Renal cortical epithelial cell (primary cell): ENCODE measurements at places on chromosomes 2 and 18.
A peak's percentile ranks its signal among the peaks of the same experiment; 100 is the strongest.

DNA sequence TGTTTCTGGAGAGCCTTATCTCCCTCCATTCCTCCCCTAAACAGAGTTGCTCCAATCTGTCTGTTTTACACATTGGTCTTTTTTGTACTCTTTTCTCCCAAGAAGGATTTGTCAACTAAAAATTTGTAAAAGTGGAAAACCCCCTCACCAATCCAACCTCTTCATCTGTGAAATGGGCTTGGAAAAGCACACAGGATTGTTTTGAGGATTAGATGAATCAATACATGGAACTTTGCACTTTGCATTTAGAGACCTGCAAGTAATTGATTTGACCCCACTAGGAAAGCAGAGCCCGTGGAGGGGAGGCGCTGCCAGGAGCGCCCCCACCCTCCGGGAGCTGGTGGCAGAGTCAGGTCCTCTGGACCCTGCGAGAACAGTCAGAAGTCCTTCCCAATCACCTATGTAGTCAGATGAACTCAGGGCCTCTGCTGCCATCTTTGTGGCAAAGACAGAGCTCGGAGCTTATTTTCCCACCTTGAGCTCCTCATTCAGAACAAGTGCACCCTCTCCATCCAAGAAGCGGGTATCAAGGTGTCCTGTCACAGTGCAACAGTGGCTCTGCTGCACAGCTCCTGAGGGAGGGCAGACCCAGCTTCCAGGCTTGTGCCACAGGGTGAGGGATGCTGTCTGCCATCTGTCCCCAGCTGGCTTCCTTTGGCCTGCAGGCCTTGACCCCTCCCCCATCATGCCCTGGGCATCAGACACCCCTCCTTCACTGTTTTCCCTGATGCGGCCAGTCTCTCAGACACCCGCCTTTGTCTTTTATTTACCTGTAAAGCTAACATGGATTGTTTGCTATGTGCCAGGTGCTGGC is 1.7 kb upstream of the TMEM185B start:
- no peak for DNase-seq

DNA sequence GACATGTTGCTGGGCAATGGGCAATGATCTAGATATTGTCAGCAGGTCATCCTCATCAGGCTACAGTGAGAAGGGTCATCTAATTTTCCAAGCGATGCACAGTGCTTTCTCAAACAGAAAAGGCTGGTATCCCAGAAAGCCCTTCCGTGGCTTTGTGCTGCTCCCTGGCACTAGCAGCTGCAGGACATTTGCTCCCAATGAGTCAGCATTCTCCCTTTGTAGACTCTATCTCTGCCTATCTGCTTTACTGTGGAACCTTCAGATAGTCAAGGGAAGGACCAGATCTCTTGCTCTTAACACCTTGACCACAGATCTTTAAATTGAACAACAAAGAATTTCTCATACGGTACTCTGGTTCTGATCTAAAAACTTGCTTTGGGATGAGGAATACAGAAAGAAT is 101.4 kb downstream of the CDH2 start:
- DNase-seq: no peak

- no peak for DNase-seq
These were observed 37.9 kb upstream of the MAP4K3 start for GRCh38 chr2:39475006-39475405.

DNA sequence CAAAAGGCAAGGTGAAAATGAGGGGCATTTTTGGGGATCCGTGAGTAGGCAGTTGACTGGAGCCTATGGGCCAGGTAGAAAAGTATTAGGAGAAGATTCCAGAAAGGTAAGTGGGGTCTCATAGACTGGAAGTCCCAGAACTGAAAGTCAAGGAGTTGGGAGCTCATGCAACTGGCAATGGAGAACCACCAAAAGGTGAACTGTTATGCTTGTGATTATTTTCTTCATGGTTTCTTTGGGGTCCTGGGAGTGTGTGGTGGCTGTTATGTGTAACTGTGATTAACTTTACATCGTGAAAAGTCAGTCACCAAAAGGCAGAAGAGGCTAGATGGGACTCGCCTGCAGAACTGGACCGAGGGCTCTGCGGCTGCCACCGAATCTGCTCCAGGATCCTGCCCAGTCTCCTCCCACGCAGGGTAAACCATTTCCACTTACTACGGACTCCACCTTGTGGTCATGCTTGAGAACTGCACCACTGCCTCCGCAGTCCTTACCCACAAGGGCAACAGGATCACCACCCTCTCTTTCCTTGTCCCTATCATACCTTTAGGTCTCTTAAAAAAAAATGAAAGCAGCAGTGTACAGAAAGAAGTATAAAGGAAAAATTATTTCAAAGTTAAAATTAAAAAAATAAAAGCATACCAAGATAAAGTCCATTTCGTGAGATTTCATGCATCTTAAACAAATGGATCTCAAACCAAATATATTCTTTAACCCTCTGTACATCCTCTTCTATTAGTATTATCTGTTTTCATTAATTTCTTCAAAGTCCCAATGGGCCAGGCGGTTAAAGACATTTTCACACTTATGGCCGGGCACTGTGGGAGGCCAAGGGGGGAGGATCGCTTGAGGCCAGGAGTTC is 15.6 kb upstream of the CEP68 start:
- peak; percentile 83 for DNase-seq

DNA sequence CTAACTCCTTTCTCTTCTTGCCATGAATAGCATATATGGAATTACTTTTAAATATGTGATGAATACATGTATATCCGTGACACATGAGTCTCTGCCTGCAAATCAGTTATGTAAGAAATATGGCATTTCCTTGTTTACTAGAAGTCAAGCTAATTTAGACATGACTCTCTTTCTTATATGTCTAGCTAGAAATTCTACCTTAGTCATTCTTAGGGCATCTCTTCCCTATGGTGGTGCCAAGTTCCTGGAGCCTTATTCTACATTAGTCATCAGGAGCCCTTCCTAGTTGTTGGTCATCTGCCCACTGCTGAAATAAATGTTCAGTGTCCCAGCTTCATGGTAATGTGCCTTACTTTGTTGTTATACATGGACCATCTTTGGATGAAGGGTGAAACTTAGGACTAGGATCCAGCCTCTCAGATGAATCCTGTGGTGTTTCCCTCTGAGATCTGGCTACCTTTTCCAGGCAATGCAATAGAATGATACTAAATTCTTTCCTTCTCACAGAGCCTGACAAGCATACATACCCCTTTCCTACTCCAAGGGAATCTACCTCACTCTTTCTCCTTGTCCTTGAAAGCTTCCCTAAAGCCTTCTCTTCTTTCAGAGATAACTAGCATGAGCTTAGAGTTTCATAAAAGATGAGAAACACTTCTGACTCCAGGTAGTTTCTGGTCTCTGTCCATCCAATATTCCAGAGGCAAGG is 415.3 kb upstream of the VWC2L start:
- peak; percentile 95 for DNase-seq

DNA sequence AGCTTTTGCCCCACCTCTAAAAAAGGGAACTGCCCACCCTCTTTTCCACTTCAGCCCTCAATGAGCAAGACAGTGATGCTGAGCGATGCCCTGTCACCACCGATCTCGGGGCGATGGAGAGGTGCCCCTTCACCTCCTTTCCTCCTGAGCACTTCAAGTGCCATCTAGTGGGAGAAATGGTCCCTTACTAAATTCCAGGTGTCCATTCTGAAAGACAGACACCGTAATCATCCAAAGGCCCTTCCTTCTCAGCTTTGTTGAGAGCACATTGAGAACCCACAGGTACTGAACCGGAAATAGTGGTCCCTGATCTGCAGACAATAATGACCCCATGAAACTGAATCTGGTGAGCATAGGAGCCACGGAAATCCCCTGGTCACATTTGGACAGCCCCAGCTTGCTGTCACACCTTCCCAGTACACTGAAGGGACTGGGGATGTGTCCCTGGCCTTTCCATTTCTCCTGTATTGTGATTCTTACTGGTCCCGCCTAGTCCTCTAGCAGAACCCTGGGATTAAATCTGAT is 38.5 kb downstream of the KCTD18 start:
- peak; percentile 33 for DNase-seq

DNA sequence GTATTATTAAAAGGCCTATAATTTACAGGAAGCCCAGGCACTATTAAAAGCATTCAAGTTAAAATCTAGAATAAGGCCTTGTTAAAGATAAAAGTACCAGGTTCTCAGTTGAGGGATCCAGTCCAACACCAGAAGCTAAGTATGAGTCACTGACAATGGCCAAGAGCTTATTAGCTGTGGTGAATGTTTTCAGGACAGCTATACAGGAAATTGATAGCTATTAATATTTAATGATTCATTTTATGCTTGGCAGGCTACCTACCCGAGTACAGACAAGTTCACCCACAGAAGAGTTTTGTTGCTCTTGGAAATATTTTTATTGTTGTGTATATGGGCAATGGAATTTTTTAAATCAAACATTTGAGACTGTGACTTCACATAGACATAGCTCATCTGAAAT is 729.6 kb upstream of the ZNF804A start:
- DNase-seq: peak; percentile 19

GRCh38 chr2:230330725-230331124 is 3.7 kb downstream of the SP140L start:
- DNase-seq: no peak

DNA sequence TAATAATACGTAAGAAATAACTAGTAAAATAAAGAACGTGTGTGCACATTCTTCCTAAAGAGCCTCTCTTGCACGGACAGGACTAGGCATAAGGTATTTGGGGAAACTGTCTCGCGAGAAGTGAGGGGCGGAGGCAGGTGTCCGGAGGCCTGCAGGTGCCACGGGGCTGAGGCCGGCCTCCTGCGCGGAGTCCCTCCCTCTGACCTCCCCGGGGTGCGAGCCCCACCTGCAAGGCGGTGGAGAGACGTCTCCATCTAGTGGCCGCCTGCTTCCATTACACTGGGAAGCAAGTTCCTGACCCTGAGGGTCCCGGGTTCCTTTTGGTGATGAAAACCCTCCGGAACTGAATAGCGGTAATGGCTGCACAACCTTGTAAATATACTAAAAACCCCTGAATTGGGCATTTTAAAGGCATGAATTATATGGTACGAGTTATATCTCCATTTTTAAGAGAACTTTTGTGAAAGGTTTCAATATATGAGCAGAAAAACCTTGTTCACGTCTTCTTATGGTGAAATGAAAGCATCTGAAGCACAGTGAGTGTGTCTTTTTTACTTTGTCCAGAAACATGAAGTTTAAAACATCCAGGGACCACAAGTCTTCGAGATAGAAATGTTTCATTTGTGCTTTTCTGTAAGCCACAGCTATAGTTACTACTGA is 35.5 kb upstream of the CTDP1 start:
- DNase-seq: peak; percentile 4

DNA sequence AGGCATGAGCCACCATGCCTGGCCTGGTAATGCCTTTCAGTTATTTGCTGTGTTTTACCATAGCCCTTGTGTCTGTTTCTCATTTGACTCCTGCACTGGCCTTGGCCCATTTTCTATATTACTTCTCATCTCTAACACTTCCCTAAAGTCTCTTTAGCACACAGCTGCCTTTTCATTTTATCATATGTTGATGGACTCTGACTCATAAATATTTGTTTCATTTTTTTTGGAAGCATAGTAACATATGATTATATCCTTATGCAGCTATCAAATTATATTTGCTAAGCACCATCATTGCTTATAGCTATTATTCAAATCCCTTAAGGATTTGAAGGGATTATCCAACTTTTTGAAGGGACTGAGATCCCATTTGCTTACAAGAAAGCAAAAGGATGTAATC is 320.3 kb downstream of the GPD2 start:
- no peak for DNase-seq

- no peak for DNase-seq
These were observed 3.9 kb upstream of the CCDC102B start for GRCh38 chr18:68793951-68794350.

GRCh38 chr2:43465234-43465633 is 130.6 kb downstream of the THADA start:
- peak; percentile 66 for DNase-seq

DNA sequence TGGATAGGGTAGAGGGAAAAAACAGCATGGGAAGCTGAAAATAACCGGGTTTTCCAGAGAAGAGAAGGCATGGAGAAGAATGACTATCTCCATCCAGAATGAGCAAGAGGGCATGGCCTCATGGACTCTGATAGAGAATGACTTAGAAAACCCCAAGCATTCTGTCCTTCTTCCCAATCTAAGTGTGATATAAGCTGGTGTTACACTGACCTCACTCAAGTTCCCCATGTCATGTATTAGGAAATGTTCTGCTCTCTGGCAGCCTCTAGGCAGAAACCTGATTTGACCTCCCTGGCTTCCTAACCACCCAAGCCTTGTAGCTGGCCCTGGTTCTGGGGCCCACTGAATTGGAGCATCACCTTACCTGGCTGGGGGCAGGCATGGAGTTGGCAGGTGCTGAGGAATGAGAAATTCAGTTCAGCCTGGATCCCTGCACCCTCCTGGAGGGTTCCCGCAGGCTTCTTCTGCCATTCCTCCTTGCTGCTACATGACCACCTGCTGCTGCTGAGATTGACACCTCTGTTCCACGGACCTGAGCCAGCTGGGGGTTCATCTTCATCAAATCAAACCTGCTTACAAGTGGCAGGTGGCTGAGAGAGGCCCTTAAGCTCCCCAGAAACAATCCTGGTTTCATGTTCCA is 5.2 kb upstream of the SIGLEC15 start:
- no peak for DNase-seq

DNA sequence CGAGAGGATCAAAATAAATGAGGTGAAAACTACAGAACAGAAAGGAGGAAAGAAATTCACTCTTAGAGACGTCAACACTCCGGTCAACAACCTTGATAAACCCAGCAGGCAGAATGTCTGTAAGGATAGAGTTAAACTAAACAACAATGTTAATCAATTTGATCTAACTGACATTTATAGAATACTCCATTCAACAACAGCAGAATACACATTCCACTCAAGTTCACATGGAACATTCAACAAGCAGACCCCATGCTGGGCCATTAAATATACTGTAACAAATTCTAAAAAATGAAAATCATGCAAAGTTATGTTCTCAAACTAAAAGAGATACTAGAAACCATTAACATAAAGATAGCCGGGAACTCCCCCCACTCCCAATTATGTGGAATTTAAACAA is 41.8 kb downstream of the FAM210A start:
- DNase-seq: no peak

DNA sequence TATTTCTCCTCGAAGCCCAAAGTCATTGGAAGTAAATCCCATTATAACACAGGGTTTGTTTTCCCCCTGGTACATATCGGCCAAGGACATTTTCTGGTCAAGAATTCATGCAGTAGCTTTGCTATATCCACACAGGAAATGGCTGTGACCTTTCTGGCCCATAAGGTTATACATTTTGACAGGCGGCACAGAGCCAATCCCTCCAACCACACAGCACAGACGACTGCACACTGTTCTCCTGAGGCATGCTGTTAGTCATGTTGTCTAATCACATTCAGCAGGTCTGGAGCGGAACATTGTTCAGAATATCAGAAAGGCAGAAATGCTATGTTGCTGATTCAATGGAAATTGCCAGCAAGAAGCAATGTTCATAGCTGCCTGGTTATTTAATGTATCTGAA is 742.3 kb upstream of the SLC8A1 start:
- DNase-seq: peak; percentile 95

- DNase-seq: peak; percentile 33
These were observed 1.7 kb upstream of the SMAD4 start for GRCh38 chr18:51028201-51028805.

- no peak for DNase-seq
These were observed 291.8 kb upstream of the HS6ST1 start for GRCh38 chr2:128610496-128610895.

GRCh38 chr2:77404189-77404588 is 118.0 kb downstream of the LRRTM4 start:
- no peak for DNase-seq

GRCh38 chr2:121075006-121075551 is 209.9 kb downstream of the TFCP2L1 start:
- peak; percentile 89 for DNase-seq
